ENCODE measurements at places on chromosomes 7 and 10. TPM values are rescaled to one million over a fixed set of nuclear protein-coding genes. Genes with fewer than 3 reads are reported as not detected.

C7orf57 gene
- total RNA-seq: 0.35 TPM

GSTO2 gene
- total RNA-seq: 1.9 TPM

LIMK1 gene
- 39.1 TPM for total RNA-seq

ENTPD7 gene
- 11.5 TPM for total RNA-seq

RAB19 gene
- not detected for total RNA-seq

CUBN gene
- 0.15 TPM for total RNA-seq

MUC12 gene
- total RNA-seq: 16.4 TPM

VIPR2 gene
- total RNA-seq: 0.06 TPM

NEUROG3 gene
- not detected for total RNA-seq

CTNNA3 gene
- not detected for total RNA-seq

ENKUR gene
- 0.38 TPM for total RNA-seq

FAM241B gene
- total RNA-seq: 13.3 TPM

TWIST1 gene
- 2.8 TPM for total RNA-seq

HOXA13 gene
- 2.8 TPM for total RNA-seq

NME8 gene
- not detected for total RNA-seq

KDM7A gene
- total RNA-seq: 2.5 TPM

All from A549 treated with dexamethasone at 1 μM for 4 hours (cell line).